Activated T-helper 1 cell treated with Interleukin-2 at 50 U/mL for 16 hours (primary cell): ENCODE measurements at places on chromosomes 4 and X.
A peak's percentile ranks its signal among the peaks of the same experiment; 100 is the strongest.

- DNase-seq = no peak
Observed at GRCh38 chrX:8341814-8342590, 122.6 kb upstream of the VCX3B start.

- no peak for DNase-seq
Observed at GRCh38 chr4:168390041-168390440, 71.5 kb upstream of the DDX60 start.

- peak; percentile 5 for DNase-seq
Observed at GRCh38 chrX:120365320-120365719, 3.4 kb downstream of the ATP1B4 start.

DNA sequence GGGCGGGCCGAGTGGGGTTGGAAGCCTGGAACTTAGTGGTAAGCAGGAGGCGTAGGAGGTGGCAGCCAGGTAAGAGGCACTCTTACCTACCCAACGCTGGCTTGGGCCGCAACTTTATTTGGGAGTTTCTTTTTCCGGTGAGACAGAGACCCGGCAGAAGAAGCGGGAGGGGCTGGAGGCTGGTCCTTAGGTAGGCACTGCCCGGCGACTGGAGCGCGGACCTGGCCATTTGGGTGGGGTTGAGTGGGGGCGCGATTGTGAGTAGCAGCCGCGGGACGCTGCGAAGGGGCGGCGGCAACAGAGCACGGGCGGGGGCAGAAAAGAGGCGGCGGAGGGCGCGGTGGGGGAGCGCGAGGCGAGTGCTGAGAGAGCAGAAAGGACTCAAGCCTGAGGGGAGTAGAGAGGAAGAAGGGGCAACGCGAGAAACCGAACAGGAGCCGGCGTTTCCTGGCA, 334 bp upstream of the POU4F2 start:
- no peak for DNase-seq

GRCh38 chr4:38387348-38387747, 276.7 kb upstream of the KLF3 start:
- no peak for DNase-seq

GRCh38 chr4:63361628-63362027, 1047.6 kb downstream of the TECRL start:
- DNase-seq = no peak
